ENCODE measurements at places on chromosomes 2 and 18. TPM values are rescaled to one million over a fixed set of nuclear protein-coding genes. Genes with fewer than 3 reads are reported as not detected.

OR6B2 gene
- not detected for total RNA-seq

INHA gene
- 0.34 TPM for total RNA-seq

HOXD12 gene
- total RNA-seq: not detected

FSHR gene
- total RNA-seq: not detected

HK2 gene
- 24.4 TPM for total RNA-seq

TMEM198 gene
- 1.4 TPM for total RNA-seq

SPEG gene
- total RNA-seq: 6.5 TPM

ANKRD30B gene
- not detected for total RNA-seq

VWA3B gene
- total RNA-seq: not detected

MAP3K20 gene
- total RNA-seq: 36.6 TPM

ZSWIM2 gene
- total RNA-seq: not detected

GRHL1 gene
- 116 TPM for total RNA-seq

SLC23A3 gene
- total RNA-seq: 2.4 TPM

SKOR2 gene
- not detected for total RNA-seq

POTEJ gene
- total RNA-seq: not detected

LINC00305 gene
- total RNA-seq: not detected

IL36A gene
- total RNA-seq: not detected

SGPP2 gene
- 49.9 TPM for total RNA-seq

CFAP53 gene
- not detected for total RNA-seq

LTBP1 gene
- total RNA-seq: 11.2 TPM

DNA sequence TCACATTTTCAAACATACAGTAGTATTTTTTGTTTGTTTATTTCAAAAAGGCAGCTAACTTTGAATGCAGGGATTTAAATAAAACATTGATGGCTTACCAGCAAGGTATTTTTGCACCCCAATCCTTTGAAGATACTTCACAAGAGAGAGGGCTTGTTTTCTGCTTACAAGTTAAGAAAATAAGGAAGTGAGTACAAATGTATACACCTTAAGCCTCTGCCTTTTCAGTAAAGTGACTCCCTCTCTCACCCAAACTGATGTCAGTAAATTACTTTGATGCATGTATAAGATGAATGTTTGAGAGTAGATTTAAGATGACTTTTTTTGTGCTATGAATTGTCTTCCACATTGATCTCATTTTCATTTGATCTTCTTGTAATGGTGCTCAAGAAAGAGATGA lies 820.0 kb downstream of the CPS1 start:
- DNase-seq: no peak

DNA sequence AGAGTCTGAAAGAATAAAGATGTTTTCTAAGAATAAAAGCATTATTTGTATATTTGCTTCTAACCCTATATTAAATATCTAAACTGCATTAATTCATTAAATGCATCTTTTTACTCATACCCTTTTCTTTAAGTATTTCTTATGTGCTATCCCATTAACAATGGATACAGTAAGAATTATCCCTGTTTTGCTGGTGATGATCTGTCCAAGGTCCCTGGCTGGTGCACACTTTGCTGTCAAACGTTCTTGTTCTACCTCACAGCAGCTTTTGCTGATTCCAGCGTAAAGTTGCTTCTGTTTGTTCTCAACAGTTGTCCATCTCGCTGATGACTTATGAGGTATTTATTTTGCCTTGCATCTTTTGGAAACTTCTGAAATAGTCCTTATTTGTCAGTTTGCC lies 504.0 kb downstream of the PLCL1 start:
- DNase-seq: no peak

- no peak for DNase-seq
Measured at GRCh38 chr2:72669121-72669520, 156.7 kb downstream of the EXOC6B start.

DNA sequence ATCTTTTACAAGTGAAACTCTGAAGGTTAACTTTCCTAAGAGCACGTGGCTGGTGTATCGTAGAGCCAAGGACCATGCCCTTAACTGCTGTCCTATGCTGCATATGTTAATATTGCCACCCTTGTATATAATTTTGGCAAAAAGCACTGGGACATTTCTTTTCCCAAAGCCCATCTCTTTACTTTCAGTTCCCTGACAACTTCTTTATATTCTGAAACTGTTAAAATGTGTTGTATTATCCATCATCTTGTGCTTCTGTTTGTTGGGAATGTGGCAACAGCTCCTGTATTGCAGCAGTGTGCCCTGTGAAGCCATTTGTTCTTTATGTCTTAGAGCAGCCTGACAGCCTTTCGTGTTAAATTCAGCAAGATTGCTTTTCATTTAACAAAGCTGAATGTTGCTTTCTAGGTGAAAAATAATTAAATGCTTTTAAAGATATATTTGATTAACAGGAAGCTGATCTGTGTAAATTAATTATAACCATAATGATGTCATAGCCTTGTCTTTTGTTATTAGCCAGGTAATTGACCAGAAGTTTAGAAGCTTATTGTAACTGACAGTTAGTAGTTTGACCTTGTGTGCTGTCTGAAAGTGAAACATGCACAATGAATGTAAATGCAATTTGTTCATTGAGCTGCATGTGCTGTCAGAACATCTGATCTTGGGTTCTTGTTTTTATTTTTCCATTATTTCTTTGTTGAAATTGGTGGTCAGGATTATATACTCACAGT lies 9.7 kb downstream of the RHBDD1 start:
- no peak for DNase-seq

DNA sequence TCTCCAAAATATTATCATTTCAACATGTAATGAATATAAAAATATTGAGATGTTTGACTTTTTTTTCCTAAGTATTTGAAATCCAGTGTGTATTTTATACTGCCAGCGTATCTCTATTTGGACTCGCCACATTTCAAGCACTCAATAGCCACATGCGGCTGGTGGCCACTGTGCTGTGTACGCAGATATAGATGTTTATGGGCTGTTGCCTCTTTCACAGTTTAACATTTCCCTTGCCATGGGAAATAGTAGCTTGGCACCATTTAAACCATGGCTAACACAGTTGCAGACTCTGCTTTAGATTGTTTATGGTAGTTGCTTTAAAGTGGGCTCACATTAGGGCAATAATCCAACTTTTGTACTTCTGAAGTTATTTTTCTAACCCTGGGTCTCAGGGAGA lies 136.6 kb upstream of the ITGB6 start:
- no peak for DNase-seq

- no peak for DNase-seq
Measured at GRCh38 chr2:234880551-234881211, 71.1 kb upstream of the SH3BP4 start.

DNA sequence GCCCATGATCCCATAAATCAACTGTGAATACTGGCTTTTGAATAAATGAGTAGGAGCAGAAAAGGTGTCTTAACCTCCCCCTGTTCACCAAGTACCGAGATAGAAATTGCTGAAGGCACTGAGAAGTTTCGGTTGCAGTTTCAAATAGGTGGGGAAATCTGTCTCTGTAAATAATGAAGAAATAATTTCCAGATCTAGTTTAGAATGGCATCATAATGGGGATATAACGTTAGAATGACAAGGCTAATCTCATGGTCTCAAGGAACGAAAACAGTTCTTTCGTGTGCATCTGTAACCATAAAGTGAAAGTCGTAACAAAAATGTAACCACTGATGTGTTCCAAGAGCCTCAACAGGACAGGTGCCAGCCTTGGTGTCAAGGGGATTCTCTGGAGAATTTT lies 49.9 kb upstream of the TMEM18 start:
- no peak for DNase-seq

DNA sequence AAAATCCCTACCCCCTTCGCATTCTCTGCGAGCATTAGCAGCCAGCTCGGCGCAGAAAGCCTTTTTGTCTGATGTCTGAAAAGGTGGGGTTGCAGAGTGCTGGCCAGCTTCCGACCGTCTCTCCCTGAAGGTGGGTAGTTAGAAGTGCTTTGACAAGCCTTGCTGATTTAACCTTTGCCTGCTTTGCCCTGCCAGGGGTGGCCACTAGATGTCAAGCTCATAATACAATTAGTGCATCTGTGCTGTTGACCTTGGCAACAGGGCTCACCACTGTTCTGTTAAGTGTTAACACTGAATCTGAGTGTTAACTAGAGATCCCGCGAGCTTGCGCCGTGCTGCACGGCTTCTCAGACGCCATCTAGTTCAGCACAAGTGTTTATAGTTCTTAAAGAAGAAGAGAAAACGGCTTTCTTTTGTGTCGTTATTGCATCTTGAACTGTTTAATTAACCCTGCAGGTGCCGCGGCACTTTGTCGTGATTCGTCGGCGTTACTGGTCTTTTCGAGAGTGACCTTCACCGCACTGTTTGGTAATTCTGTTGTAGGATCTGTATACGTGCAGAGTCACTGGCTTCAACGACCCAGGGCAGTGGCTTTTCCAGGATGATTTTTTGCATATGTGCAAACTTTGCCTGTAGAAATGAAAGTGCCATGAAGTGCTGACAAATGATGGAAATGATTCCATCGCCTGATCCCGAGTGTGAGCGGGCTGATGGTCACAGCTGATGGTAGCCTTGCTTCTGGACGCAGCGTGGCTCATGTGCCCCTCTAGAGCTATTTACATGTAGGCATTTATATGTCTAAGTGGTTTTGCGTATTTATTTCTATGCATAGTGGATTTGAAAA lies 5.5 kb downstream of the SALL3 start:
- no peak for DNase-seq

- no peak for DNase-seq
Measured at GRCh38 chr2:44956843-44957242, 15.3 kb downstream of the SIX3 start.

GRCh38 chr2:149329068-149329467 lies 1.3 kb upstream of the LYPD6 start:
- DNase-seq: no peak

- DNase-seq: no peak
Measured at GRCh38 chr2:143582046-143582747, 453.0 kb downstream of the ARHGAP15 start.

GRCh38 chr2:176405477-176405876 lies 136.2 kb downstream of the MTX2 start:
- DNase-seq: no peak

- no peak for DNase-seq
Measured at GRCh38 chr2:1812926-1813325, 68.6 kb upstream of the PXDN start.

GRCh38 chr2:180254872-180255271 lies 247.8 kb upstream of the CWC22 start:
- DNase-seq: no peak

DNA sequence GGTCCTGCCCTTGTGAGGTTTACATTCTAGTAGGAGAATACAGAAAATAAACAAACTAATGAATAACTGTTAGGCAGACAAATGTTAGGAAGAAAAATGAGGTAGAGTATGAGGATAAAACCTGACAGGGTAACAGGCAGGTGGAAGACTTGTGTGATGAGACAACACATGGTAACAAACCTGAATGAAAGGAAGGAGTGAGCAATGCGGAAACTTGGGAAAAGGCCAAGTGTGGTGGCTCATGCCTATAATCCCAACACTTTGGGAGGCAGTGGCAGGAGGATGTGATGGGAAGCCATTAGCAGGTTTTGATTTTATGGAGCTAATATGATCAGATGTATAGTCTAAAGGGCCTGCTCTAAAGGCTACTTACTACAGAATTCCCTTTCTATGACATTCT lies 74.2 kb downstream of the INO80D start:
- no peak for DNase-seq

DNA sequence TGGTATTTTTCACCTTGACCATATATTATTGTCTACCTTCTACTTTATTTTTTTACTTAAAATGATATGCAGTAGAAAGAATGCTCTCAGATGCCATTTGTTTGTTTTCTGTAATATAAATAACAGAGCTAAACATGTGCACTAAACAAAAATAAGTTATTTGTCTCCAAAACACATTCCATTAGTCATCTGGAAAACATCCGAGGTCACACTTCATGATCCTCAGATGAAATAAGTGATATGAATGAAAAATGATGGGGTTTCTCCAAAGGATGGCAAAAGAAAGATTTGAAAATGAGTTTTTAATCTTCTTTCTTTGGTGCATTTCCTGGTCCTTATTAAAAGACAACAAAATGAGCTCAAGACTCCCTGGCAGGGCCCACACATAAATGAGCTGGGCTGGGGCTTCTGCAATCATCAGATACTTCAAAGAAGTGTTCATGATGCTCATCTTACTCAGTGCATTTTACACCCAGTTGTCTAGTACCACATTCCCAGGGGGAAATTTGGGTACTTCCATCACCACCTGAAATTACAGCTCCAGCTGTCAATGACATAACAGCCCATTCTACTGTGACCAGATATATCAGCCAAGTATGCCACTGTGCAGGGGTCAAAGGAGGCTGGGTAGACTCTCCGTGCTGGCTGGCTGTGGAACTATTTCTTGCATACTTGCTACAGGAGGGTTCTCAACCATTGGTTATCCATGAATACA lies 283.5 kb downstream of the PID1 start:
- no peak for DNase-seq

- no peak for DNase-seq
Measured at GRCh38 chr2:187577310-187577709, 23.1 kb upstream of the TFPI start.

DNA sequence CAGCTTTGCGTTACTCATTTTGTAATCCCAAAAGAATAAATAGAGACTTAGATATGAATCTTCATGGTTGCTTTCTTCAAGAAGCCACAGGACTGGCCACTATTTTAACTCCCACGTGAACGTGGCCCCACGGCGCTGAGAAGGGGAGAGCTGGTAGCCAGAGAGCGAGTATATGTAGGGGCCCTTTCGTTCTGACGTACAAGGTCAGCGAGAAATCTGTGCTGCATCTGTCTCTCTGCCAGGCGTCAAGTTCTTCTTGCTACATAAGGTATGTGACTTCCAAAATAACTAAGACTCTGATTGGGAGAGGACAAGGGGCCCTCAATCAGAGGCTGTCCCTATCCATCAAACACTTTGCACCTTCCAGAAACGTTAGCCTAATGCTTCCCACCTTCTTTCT lies 149.2 kb downstream of the PLEKHA3 start:
- DNase-seq: no peak

GRCh38 chr2:154331784-154332183 lies 366.7 kb upstream of the KCNJ3 start:
- DNase-seq: no peak

Data from suprapubic skin (tissue), 4 donors.